ENCODE measurements at places on chromosomes 4 and X. TPM values are rescaled to one million over a fixed set of nuclear protein-coding genes. Genes with fewer than 3 reads are reported as not detected.

DNA sequence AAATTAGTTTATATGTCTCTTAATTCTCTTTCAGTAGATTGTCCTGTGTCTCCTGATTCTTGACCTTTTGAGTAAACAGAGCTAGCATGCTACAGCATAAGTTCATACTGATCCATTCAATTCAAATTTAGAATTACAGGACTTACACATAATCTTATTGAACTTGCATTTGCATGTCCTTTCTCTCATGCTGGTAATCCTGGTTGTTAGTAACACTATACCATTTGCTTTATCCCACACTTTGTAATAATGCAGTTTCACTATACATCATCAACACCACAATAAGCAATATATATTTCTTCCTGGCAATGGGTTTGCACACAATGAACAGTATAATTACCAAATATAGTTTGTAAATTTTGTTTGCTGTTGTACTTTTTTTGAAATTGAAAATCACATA is 937.2 kb upstream of the GRID2 start:
- no peak for DNase-seq

The C4orf54 gene
- 0.44 TPM for polyA plus RNA-seq

DNA sequence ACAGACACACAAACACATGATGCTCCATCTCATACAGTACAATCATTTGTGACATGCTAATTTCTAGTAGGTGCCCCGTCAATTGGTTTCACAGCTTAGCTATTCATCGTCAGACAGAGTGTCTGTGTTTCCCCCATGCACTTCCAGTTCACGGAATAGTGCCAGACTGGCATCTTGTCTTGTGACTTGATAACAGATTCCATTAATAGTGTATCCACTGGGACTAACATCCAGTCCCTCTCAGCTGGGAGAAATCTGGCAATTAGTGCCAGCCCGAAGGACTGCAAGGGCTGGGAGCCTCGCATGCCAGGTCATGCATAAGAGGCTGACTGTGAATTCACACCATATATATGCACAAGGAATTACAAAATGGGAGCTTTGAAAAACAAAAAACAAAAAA is 20.2 kb upstream of the GATB start:
- DNase-seq, result no peak

DNA sequence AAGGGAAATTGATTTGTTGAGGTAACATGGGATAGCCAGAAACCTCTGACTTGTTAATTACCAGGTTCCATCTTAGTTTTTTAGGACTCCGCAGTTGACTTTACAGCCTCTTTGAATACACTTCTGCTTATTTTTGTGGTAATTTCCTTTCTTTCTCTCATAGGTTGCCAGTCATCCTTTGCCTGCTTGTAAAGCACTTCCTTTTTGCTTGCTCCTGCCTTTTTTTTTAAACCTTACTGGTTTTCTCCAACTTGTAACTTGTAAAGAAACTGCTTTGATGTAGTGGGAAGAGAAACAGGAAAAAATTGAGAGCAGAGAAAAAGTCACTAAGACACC is 2.6 kb downstream of the PGK1 start:
- DNase-seq, result no peak

DNA sequence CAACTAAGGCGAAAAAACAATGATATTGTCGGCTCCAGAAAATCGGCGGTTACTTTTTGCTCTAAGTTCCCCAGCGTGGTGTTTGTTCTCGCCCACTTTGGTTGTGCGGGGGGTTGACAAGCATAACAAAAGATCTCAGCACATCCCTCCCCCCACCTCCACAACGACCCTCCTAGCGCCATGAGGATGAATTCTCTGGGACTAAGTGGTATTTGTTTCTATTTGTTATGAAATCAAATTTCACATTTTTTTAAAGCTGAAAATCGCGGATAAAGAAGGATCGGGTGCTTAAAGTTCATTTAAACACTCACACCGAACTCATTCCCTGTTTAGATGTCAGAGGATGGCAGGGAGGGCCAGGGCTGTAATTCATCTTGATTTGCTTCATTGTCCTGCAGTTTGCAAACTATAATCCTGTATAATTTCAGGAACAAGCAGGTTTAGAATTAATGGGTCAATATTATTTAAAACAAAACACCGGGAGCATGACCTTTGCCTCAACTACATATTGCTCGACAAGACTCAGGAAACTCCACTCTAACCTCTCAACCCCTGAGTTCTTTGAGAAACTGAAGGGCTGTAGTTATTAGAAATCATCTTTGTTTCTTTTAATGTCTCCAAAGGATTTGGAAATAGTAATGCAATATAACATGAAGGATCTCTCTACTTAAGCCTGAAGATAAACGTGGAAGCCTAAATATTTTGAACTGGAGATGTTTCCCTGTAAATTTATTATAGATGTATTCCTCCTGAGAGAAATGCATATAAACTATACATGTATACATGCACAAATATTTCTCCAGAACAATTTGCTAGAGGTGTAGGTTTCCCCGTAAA is 6.4 kb downstream of the PITX2 start:
- no peak for DNase-seq

The GRPR gene
- polyA plus RNA-seq, result 0.36 TPM

The F11 gene
- polyA plus RNA-seq, result 2.2 TPM

The DDX53 gene
- polyA plus RNA-seq, result not detected

GRCh38 chr4:74549936-74550335 is 105.0 kb downstream of the AREG start:
- no peak for DNase-seq

- no peak for DNase-seq
Measured at GRCh38 chr4:15244354-15244753, 183.5 kb upstream of the C1QTNF7 start.

The NAA11 gene
- not detected for polyA plus RNA-seq

DNA sequence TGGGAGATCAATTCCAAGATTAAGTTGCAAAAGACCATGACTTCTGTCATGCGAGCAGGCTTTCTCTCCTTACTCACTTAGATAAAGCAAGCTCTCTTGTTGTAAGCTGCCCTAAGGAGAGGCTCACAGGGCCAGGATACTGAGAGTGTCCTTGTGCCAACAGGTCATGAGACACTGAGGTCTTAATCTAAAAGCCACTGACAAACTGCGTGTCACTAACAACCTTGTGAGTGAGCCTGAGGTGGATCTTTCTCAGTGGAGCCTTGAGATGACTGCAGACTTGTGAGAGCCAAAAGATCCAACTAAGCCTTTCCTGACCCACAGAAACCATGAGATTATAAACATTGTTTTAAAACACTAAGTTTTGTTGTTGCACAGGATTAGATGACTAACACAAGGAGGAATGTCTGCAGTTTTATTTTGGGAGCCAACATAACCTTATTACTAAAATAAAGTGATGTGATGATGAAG is 170.5 kb downstream of the SLC39A8 start:
- no peak for DNase-seq

DNA sequence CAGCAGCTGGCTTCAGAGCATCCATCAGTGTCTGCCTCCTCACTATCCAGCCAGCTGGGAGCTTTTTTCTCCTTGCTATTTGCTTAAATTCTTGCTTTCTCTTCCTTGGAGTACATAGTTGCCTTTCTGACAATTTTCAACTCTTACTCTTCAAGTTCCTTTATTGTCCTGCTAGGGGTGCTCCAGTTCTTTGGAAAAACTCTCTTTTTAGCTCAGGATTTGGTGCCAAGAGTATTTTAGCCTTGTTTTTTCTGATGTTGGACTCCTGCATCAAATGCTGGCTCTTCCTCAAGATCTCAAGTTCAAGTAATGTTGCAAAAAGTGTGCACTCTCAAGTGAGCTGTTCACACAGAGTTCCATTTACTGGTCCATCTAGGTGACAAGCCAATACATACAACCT is 126.4 kb downstream of the KDR start:
- DNase-seq, result no peak

- DNase-seq, result no peak
Measured at GRCh38 chr4:119692001-119692400, 63.4 kb upstream of the PDE5A start.

DNA sequence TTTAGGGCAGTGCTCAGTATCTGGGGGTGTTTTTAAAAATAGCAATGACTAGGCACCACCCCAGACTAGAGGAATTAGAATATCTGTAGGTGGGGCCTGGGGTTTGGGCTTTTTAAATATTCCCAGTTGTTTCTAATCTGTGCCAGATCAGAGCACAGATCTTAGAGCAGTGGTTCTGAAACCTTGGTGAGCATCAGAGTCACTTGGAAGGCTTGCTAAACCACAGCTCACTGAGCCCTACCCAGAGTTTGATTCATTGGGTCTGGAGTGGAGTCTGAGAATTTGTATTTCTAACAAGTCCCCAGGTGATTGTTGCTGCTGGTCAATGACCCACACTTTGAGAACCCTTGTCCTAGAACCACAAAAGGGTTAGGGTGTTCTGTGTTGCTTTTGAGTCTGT is 16.7 kb downstream of the HADH start:
- DNase-seq, result no peak

DNA sequence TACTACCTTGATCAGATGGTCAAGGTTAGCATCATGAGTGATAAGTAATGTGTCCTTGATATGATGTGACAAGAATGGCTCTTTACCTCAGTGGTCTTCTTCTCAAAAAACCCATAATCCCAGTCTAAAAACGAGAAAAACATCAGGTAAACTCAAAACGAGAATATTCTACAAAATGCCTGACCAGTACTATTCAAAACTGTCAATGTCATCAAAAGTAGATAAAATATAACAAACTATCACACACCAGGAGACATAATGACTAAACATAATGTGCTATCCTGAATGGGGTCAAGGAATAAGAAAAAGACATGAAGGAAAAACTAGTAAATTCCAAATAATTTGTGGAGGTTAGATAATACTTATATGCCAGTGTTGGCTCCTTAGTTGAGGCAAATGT is 85.2 kb upstream of the PDHA2 start:
- no peak for DNase-seq

GRCh38 chr4:107027379-107027778 is 8.7 kb downstream of the DKK2 start:
- DNase-seq, result no peak

- DNase-seq, result no peak
Measured at GRCh38 chr4:183591301-183591700, 67.7 kb downstream of the RWDD4 start.

- no peak for DNase-seq
Measured at GRCh38 chr4:83261307-83261706, 23.3 kb downstream of the COQ2 start.

- no peak for DNase-seq
Measured at GRCh38 chr4:15374656-15375055, 53.2 kb upstream of the C1QTNF7 start.

The PAK3 gene
- 6.4 TPM for polyA plus RNA-seq

The TEX13B gene
- polyA plus RNA-seq, result not detected

The CLGN gene
- polyA plus RNA-seq, result 4.7 TPM

DNA sequence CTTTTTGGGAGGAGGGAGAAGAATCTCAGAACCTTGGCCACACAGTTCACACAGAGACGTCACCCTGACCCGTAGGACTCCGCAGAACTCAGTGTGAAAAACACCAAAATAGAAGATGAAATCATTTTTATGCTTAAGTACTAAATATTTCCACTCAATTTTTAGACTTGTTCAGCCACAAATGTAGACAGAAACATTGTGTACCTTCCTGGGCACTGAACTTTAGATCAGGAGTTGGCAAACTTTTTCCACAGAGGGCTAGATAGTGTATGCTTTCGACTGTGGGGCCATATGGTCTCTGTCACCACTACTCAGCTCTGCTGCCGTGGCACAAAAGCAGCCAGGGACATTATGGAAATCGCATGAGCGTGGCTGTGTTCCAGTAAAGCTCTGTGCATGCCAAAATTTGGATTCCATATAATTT is 61.8 kb upstream of the STOX2 start:
- DNase-seq, result no peak

The PPEF1 gene
- polyA plus RNA-seq, result 0.42 TPM

DNA sequence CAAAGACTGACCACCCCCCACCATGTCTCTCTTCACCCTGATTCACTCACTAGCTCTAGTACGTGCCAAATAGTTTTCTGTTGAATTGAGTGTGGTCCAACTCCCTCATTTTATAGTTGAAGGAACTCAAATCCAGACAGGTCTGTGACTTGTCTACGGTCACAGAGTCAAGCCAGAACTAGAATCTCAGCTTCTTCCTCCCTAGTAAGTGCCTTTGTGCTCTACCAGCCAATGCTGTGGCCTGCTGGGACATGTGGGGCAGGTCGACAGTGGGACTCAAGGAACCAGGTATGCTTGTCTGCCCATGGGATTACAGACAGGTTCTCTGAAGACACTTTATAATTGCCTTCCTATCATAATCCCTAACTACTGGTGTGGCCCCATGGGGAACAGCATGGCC is 108.6 kb upstream of the CPEB2 start:
- no peak for DNase-seq

DNA sequence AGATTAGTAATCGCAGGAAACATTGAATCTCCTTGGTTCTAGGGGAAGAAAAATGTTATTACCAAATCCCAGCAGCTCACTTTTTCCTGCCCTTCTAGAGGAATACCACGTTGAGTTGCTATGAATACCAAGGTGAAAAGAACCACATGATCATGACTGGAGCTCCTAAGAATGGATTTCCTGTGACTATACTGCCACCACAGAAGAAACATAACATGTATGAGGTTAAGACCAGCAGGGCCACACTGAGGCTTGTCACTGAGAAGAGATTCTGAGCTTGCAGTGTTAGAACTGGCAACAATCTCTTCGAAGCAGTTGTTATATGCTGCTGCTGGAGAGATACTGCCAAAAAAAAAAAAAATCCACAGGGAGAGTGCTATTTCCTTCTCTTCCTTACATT is 1235.3 kb downstream of the FSTL5 start:
- no peak for DNase-seq

DNA sequence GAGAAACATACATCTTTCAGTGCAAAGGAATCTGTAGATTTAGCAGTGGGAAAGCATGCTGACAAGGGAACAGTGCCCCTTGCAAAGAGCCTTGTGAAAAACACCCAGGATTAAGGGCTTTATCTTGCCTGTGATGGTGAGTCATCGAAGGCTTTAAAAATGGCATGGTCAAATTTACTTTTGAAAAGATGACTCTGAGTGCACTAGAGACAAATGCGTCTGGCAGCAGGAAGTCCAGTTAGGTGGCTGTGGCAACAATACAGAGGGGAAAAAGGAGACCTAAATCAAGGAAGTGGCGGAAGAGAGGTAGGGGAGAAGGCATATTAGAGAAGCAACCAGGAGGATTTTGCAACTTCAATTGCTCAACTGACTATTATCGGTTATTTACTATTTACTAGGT is 472.6 kb upstream of the CPEB2 start:
- DNase-seq, result no peak

DNA sequence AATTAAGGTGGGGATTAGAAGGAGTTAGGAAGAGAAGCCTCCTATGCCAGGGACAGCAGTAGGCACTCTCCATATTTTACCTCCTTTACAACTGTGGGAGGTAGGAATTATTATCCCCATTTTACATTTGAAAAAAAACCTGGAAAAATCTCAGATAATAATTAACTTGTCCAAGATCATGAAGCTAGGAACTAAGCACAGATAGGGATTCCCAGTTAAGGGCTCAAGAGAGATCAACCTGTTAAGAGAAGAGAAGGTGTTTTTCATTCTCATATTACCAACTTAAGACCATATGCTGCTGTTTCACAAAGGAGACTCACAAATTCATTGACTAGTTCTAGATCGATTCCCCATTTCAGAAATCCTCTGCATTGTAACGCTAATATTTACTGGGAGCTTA is 16.1 kb upstream of the FAM47E start:
- no peak for DNase-seq

- no peak for DNase-seq
Measured at GRCh38 chr4:84985952-84986351, 19.5 kb upstream of the WDFY3 start.
